NCI-H187 (cell line): ENCODE measurements at places on chromosomes 3 and 15.

GRCh38 chr3:15667484-15667883, 65.9 kb downstream of the BTD start:
- no peak for DNase-seq

- DNase-seq: no peak
These were observed 144.7 kb upstream of the ABHD17C start for GRCh38 chr15:80550219-80550907.

DNA sequence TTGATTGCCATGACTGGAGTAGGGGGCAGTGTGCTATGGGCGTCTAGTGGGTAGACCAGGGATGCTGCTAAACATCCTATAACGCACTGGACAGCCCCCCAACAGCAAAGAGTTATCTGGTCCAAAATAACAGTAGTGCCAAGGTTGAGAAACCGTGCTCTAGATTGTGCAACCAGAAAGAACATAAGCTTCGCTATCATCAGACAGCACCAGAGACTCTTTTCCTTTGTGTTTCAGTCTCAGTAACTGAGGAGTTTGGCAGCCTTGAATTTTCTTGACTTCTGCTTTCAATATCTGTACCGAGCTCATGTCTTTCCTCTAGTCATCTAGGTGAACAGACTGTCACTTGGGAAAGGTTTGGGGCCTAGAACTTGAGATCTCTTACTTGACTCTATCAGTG, 8.8 kb downstream of the ARID3B start:
- DNase-seq: no peak

GRCh38 chr15:77650265-77650664, 17.6 kb upstream of the LINGO1 start:
- no peak for DNase-seq

- no peak for DNase-seq
These were observed 292.0 kb downstream of the NFKBIZ start for GRCh38 chr3:102141096-102141927.

DNA sequence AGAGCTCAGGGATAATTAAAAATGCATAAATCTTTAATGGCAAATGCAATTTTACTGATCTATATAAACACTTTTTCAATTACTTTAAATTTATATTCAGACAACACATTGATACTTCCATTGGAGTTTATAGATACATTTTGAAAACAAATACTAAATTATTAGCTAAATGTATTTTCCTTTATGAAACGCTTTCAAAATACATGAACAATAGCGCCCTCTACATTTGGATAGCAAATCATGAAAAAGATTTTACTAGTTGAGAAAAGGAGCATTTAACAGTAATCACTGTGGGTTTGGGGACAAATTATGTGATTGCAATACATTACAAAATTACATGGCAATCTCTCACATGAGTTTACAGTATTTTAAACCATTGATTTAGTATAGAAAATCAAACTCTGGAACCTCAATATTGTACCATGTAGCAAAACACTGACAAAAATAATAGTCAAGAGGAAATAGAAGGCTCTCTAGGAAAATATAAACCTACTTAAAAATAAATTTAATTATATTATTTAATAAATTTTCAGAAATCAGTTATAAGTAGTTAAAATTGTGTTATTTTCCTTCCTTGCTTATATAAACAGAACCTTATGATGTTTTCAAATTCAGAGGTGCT, 207.9 kb downstream of the ZIC1 start:
- DNase-seq: no peak

DNA sequence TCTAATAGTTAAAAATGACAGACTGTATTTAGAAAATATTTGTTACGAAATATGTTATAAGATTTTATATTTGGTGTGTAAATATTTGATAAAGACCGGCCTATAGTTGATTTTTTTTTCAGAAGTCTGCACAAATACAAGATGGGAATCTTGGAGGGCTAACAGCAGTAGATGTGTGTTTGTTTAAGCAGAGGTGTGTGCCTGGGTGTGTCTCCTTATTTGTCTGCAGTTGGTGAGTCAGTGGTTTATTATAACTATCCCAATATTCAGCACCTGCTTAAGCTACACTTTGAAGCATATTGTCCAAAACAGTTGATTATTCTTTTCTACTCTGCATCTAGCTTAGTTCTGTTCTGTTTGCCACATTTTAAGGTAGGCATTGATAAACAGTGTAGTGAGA, 12.4 kb downstream of the GLCE start:
- no peak for DNase-seq

DNA sequence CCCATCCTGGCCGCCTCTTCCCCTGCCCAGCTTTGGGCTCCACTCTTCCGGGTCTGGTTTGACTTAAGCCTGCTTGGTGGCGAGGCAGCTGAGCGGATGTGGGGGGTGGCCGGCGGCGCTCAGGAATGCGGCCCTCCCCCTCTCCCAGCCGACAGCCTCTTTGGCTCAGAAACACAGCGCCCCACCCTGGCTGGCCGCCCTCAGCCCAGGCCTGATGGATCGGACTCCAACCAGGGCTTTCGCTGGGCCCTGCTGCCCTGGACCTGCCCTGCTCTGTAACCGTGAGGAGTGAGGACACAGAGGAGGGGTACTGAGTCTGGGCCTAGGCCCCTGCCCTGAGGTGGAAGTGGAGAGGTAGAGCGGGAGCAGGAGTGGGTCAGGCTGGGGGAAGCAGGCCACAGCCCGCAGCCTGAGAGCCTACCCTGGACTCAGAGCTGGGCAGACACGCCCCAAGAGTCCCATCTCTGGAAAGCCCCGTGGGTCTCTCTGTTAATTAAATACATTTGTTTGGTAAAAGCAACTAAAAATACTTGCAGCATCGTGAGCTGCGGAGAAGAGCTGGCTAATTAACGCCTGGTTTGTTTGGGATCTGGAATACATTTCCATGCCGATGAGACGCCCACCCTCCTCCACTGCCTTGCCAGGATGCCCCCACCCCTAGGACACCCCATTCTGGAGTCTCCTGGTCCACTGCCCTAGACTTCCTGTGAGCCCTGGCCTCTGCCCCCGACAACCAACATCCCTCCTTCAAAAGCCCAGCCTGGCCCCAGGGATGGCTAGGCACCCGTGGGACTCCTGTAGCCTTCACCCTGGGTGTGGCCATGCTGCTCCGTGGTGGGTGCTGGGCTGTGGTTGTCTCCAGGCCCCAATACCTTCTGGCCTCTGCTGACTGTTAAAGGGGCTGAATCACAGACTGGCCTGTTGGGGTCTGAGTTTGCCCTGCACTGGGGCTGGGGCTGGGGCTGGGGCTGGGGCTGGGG, 19.6 kb downstream of the PLXNA1 start:
- DNase-seq: no peak
